Spinal cord (tissue), 10 donors: ENCODE measurements at places on chromosomes 5 and 9. TPM values are rescaled to one million over a fixed set of nuclear protein-coding genes. Genes with fewer than 3 reads are reported as not detected.

CDH18 gene
- 27.1 TPM for total RNA-seq

C1QTNF2 gene
- 6.2 TPM for total RNA-seq

TCF7 gene
- 0.79 TPM for total RNA-seq

SNCB gene
- 47.2 TPM for total RNA-seq

RORB gene
- total RNA-seq: 4.3 TPM

RNF38 gene
- 23.0 TPM for total RNA-seq

PKD2L2 gene
- total RNA-seq: not detected

PCDHB5 gene
- 8.0 TPM for total RNA-seq

RGS3 gene
- total RNA-seq: 33.5 TPM

STPG3 gene
- not detected for total RNA-seq

LRRC19 gene
- not detected for total RNA-seq

C5orf58 gene
- total RNA-seq: not detected

DNA sequence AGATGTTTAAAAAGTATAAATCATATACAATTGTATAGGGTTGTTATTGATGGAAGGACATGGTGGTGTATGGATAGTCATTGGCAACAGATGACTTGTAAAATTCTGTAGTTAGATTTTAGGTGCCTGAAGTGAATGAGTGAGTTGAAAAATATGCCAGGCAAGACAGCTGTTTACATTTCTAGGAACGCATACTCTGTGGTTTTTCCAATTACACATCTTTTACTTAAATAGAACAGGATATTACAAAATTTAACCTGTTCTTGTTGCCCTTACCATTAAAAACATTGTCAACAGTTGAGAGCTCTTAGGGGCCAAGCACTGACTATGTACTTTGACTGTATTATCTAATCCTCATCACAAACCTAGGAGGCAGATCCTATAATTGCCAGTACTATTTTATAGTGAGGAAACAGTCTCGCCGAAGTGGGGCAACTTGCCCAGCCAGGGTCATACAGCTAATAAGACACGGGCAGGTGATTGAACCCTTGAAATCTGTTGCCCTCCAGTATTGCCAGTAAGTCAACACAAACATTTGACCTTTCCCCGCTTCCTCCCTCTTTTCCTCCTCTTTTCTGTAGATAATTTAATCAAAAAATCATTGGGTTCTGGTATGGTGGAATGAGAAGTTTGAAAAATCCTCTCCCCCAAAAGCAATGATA, 88.6 kb downstream of the MACROH2A1 start:
- no peaks in the 10 kb centered on the region for H3K27me3 ChIP-seq
- H3K36me3 ChIP-seq: no peaks in the 10 kb centered on the region
- H3K4me3 ChIP-seq: no peak overlapping the region

DNA sequence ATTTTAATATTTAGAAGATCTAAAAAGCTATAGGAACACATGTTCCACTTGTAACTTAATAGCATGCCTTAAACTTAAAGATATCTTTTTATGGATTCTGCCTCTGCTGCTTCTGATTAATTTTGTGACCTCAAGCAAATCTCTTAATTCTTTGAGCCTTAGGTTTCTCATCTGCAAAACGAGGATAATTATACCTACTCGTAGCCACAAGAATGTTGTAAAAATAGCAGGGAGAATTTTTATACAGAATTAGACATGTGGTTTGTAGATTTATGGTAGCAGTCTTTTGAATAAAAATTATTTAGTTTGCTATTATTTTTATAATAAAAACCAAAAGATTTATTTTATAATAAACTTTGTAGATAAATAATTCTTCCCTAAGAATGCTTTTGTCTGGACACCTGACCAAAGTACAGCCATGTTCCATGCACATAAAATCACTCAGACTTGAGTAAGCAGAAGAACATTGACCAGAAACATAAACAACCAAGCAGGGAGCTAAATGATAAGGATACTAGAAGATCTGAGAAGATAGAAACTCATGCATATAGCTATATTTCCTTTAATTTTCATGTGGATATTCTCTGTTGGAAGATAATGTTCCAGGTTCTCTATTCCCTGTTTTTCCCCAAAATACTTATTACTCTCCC, 18.5 kb downstream of the C9orf85 start:
- H3K27ac ChIP-seq: no peak overlapping the region
- DNase-seq: no peak
- H3K4me1 ChIP-seq: peaks cover 4% of the 10 kb centered on the region
- no peaks in the 10 kb centered on the region for H3K36me3 ChIP-seq

DNA sequence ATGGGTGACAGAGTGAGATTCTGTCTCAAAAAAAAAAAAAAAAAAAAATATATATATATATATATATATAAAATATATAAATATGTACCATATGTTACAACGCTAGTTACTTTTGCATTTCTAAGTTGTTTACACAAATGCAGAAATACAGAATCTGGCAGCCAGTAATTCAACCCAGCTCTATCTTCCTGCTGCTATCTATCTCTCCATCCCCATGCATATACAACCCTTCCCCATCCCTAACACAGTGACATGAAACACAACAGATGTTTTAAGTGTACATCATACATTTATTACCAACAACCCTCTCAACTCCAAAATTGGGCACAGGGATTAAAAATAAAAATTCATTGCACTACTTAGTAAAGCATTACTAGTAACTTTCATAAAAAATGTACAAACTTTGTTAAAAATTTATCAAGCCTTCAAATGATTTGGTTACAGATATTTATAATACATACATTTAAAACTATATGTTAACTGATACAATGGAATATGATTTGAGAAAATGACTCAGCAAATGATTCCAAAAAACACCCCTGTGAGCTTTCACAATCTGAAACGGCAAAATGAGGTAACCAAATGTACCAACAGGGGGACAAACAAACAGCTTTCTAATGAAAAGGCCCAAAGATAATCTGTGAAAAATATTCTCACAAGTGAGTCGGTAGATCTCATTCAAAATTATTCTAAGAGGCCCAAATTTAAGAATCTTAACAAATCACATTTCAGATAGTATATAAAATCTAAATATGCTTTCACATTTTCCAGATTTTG, 63.8 kb downstream of the RNF38 start:
- no peaks in the 10 kb centered on the region for H3K4me1 ChIP-seq
- DNase-seq: peak; percentile 24
- no peaks in the 10 kb centered on the region for H3K27me3 ChIP-seq
- H3K36me3 ChIP-seq: peaks cover 24% of the 10 kb centered on the region

- H3K4me1 ChIP-seq: peaks cover 8% of the 10 kb centered on the region
- DNase-seq: no peak
- no peak overlapping the region for H3K4me3 ChIP-seq
- H3K27ac ChIP-seq: peak overlapping the region; percentile 40
Measured at GRCh38 chr9:98929071-98929470, 14.6 kb upstream of the COL15A1 start.

DNA sequence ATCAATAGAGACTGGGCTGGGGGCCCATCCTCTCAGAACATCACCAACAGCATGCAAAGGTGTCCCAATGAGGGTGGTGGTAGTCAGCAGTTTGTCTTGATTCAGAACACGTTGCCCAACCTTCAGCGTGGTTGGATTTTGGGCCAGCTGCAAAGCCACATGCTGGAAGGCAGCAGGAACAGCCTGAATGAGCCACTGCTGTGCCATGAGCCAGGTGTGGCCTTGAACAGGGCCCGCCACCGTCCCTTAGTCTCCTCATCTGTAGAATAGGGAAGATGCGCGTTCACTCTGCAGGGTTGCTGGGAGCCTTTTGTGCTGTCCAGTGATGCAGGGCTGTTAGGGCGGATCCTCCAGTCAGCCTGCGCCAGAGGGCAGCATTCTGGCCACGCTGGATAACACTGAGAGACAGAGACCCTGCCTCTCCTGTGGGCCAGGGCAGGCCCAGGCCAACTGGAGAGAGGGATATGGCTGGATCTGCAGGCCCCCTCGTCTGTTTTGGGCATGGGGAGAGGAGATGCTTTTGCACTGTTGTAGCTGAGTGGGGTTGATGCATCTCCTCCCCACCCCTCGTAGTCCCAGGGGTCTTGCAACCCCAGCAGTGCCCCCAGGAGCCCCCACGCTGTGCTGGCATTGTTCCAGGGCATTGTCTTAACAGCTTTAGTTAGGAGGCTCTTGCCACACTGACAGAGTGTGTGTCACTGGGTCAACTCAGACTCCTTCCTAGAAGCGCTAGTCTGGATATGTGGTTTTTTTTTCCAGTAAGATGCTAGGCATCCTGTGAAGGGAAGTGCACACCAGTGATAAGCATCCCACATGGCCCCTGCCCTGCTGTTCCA, 42.1 kb downstream of the SLC46A2 start:
- H3K4me1 ChIP-seq: peaks cover 6% of the 10 kb centered on the region
- H3K36me3 ChIP-seq: peaks cover 5% of the 10 kb centered on the region
- no peak overlapping the region for H3K27ac ChIP-seq
- peak; percentile 10 for DNase-seq
- H3K27me3 ChIP-seq: no peaks in the 10 kb centered on the region

DNA sequence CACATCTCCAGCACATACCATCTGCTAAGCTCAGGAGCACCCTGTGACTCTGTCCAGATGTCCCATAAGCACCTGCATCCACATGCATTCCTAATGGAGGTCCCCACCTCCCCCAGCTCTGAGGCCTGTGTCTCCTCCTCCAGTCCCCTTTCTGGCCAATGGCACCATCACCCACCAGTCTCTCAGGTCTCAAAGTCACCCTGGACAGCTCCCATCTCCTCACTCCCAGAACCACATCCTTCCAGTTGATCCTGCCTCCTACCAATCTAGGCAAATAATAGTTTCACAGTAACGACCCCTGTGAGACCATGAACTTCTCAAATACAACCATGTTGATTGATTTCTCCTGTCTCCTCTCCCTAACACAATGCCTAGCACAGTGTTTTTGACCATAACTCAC, 40.1 kb downstream of the GGTA1 start:
- no peaks in the 10 kb centered on the region for H3K4me1 ChIP-seq
- no peaks in the 10 kb centered on the region for H3K36me3 ChIP-seq
- H3K27ac ChIP-seq: no peak overlapping the region
- no peak for DNase-seq
- H3K4me3 ChIP-seq: no peak overlapping the region
- no peaks in the 10 kb centered on the region for H3K27me3 ChIP-seq

DNA sequence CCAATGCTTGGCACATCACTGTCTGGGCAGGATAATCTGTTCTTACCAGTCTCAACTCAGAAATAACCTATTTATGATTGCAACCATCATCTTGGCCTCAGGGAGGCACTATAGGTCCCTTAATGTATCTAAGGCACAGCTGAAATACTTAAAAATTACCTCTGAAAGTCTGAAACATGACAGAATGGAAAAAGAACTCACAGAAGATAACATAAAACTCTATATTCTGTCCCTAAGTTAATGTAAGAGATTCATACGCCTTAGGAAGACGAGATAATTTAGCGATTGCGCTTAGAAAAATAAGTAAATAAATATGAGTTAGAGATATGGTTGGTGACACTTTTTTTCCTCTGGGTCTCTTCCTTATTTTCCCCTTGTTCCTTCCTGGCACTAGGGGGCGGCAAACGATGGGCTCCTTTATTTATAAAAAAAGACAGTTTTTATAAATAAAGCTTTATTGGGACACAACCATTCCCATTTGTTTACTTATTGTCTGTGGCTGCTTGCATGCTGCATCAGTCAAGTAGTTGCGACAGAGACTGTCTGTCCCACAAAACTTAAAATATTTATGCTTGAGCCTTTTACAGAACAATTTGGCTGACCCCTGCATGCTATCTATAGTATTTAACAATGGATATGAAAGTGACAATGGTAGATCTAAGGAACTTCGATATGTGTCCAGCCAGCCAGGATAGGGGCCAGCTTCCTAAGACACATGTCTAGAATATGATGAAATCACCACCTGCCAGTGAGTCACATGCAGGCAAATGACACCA, 79.6 kb downstream of the PDE4D start:
- no peak overlapping the region for H3K27ac ChIP-seq
- H3K4me3 ChIP-seq: no peak overlapping the region
- peak; percentile 61 for DNase-seq

DNA sequence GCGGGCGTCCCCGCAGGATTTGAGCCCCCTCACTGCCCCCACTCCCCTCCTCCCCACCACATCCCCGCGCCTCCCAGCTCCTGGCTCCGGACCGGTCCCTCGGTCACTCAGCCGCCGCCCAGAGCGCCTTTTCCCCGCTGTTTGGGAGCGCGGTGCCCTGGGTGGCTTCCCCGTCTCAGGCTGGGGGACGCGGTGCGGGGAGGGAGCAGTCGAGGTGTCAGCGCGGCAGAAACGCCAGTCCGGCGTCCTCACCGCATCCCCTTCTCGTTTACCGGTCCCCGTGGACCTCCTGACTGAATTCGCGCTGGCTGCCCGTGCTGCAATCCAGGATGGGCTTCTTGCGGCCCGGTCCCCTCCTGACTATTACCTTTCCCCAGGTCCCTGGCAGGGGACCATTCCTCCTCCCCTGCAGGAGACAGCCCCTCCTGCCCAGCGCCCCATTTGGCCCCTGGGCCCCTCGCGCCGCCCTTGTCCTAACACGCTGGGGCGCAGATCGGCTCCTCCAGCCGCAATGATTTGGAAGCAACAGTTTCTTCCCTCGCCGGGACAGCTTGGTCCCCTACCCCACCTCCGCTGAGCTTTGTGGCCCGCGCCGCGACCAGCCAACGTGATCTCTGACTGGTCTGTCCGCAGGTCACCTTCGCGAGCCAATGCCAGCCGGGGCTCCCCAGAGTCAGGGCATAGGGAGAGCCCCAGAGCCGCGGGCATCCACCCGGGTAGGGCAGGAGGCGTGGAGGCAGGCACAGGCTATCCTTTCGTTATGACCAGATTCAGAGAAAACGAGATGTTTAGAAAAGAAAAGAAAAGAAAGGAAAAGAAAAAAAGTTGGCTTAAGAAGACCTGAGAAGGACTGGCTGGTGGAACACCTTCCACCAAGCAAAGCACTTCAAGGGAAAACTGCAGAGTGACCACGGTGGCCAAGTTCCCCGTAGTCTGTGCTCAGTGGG, 1.2 kb downstream of the ANKRD33B start:
- peaks cover 46% of the 10 kb centered on the region for H3K27me3 ChIP-seq
- DNase-seq: no peak

GRCh38 chr5:89279391-89280036, 396.5 kb upstream of the MEF2C start:
- H3K36me3 ChIP-seq: no peaks in the 10 kb centered on the region
- no peaks in the 10 kb centered on the region for H3K4me1 ChIP-seq
- no peaks in the 10 kb centered on the region for H3K27me3 ChIP-seq
- no peak overlapping the region for H3K4me3 ChIP-seq
- H3K27ac ChIP-seq: no peak overlapping the region

DNA sequence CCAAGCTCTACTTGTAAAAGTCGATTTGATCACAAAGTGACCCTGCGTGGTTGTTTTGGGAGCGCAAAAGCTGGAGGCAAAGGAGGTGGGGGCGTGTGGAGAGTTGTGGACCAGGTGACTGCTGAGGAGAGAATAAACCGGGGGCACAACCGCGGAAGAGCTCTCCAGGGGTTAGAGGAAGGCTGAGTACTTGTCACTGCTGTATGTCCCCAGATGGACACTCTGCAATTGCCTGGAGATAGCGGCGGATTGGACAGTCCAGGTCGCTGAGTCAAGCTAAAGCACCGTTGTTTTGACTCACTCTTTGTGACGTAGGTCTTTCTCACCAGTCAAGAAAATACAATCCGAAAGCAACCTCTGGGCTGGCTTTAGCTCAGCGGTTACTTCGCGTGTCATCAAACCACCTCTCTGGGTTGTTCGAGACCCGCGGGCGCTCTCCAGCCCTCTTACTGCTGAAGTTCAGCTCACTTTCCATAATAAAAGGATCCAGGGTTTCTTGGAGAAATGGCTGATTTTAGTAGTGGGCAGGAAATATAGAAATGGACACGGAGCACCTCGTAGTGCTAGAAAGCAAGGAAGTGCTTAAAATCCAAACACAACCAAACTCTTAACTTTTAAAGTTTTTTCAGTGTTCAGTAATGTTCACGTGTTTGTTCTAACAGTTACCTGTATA, 25.7 kb downstream of the ZMAT2 start:
- H3K27ac ChIP-seq: no peak overlapping the region
- H3K36me3 ChIP-seq: no peaks in the 10 kb centered on the region
- H3K4me1 ChIP-seq: no peaks in the 10 kb centered on the region
- DNase-seq: no peak
